Fibroblast of skin of right biceps (primary cell): ENCODE measurements at places on chromosomes 12 and 14.

DNA sequence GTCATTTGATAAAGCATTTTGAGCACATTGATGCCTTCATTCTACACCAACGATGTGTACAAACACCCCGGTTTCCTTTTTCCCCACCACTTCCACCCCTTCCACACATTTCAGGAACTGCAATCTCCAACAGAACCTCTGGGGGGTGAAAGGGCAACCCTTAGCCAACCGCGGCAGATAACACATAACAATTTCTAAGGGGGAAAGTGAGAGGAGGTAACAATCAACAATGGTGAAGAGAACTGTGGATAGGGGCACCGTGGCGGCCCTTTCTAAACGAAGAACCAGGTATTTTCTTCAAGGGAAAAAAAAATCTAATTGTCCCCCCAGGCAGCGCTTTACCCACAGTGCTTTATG, 1.1 kb downstream of the KITLG start:
- DNase-seq, result peak; percentile 56

- DNase-seq, result no peak
Observed at GRCh38 chr12:17110316-17110715, 504.4 kb upstream of the LMO3 start.

DNA sequence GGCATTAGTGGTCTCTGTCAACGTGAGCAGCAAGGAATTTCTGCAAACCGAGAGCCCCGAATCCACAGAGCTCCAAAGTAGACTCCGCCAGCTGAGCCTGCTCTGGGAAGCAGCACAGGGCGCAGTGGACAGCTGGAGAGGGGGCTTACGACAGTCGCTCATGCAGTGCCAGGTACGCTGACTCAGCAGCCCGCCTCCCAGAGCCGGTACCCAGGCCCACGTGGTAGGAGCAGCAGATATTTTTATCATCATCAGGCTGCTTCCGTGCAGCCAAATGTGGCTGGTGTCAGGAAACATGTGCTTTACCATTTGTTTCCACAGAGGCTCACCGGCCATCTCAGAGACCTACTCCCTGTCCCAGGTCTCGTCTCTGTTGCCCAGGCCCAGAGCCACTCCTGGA, 73.7 kb downstream of the ESR2 start:
- DNase-seq, result no peak

GRCh38 chr14:96249029-96249428, 7.0 kb upstream of the BDKRB1 start:
- peak; percentile 92 for DNase-seq

GRCh38 chr14:94531187-94531586, 21.9 kb upstream of the SERPINA12 start:
- no peak for DNase-seq

- DNase-seq, result peak; percentile 44
Observed at GRCh38 chr12:96063046-96063445, 27.7 kb upstream of the LTA4H start.

- no peak for DNase-seq
Observed at GRCh38 chr14:65080960-65081747, 21.2 kb downstream of the MAX start.

- DNase-seq, result no peak
Observed at GRCh38 chr12:102326982-102327381, 129.3 kb upstream of the PMCH start.

GRCh38 chr12:67826148-67826547, 163.1 kb upstream of the IFNG-AS1 start:
- peak; percentile 18 for DNase-seq
